H1 (cell line): ENCODE measurements at places on chromosomes 5 and 9.

DNA sequence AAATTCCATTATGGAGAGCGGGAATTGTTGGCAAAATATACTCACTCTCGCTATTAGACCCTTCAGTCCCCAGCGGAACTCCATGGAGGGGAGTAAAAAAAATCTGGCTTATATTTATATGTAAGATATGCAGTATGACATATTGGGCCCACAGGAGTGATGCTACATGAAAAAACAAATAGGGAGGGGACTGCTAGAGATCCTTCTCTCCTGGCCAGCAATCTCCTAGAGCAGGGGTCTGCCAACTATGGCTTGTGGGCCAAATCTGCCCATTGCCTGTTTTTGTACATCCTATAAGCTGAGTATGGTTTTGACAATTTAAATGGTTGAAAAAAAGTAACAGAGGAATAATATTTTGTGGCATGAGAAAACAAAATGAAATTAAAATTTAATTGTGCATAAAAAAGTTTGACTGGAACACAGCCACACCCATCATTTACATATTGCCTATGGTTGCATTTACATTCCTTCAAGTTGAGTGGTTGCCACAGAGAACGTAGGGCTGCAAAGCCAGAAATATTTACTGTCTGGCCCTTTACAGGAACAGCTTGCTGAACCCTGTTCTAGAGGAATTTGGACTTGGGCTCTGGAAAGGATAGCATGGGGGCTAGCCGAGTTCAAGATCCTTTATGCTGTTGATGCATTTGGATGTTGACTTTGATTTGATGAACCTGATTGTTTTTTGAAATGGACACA is 197.3 kb upstream of the CLINT1 start:
- no peak for DNase-seq

DNA sequence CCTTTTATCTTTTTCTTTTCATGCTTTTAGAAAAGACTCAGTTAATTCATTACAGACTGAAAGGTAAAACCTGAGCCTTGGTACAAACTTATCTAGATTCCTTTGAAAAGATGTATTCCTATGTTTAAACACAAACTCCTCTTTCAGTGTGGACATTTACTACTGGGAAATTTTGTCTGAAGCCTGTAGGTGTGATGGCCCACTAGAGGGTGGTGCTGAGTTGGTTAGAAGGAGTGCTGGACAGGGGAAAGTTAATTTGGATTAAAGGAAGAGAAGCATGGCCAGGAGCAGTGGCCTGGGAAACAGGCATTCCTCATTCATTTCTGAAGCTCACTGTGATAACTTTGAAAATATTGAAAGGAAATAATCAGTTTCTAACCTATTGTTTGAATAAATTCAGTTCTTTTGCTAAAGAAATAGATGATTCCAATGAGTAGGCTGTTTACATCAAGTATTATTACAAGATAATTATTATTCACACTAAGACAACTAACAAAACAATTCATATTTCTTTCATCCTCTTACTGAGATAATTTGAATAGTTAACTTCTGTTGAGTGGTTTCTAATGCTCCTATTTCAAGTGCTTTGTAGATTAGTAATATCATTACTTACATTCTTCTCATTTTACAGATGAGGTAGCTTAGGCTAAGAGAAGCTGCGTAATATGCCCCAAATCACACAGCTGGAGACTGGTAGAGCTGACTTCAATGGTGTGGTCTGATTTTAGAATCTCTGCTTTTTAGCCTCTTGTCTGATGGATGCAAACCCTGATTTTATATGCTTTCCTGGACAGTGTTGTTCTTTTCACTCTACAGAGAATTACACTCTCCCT is 150.9 kb downstream of the ADGRV1 start:
- DNase-seq, result no peak

GRCh38 chr9:16411311-16411710 is 459.2 kb downstream of the BNC2 start:
- no peak for DNase-seq

- no peak for DNase-seq
Measured at GRCh38 chr5:53123702-53124101, 14.1 kb upstream of the MOCS2 start.

- no peak for DNase-seq
Measured at GRCh38 chr9:77750284-77750683, 102.2 kb upstream of the GNA14 start.

GRCh38 chr9:117665601-117666385 is 38.4 kb upstream of the TLR4 start:
- DNase-seq, result no peak

GRCh38 chr5:113020461-113021273 is 44.1 kb downstream of the DCP2 start:
- DNase-seq, result no peak

GRCh38 chr9:3136686-3137346 is 292.9 kb upstream of the PUM3 start:
- no peak for DNase-seq

DNA sequence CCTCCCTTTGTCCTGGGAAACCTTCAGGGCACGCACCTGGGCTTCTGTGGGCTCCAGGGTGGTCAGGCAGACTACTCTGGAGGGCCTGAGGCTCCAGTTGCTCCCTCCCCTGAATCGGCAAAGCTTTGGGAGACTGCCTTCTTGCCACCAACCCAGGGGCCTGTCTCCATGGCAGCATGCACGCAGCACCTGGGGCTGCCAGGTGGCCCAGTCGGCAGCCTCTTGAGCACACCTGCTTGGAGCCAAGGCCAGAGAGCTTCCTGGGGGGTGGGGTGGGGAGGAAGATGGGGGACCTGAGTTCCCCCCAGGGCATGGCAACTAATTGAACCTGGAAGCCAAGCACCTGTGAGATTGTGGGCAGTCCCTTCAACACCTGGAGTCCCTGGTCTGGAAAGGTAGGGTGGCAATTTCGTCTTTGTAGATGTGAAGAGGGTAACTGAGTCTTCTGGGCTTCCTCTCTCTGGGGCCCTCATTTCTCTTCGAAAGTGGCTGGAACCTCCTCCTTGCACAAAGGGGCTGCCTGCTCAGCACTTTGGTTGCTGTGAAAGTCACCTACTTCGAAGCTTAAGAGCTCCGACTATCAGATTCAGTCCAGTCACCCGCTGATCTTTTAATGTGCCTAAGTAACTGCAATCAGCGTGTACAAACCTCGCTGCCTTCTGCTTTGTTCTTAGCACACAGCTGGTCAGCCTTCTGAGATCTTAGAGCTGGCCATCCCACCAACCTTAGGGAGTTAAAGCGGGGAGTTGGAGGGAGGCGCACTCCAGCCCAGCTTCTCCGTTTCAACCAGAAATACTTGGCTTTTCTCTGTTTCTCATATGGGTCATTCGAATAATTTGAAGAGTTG is 4.0 kb downstream of the RNF183 start:
- DNase-seq, result no peak

- no peak for DNase-seq
Measured at GRCh38 chr5:78615697-78616096, 32.9 kb downstream of the LHFPL2 start.

DNA sequence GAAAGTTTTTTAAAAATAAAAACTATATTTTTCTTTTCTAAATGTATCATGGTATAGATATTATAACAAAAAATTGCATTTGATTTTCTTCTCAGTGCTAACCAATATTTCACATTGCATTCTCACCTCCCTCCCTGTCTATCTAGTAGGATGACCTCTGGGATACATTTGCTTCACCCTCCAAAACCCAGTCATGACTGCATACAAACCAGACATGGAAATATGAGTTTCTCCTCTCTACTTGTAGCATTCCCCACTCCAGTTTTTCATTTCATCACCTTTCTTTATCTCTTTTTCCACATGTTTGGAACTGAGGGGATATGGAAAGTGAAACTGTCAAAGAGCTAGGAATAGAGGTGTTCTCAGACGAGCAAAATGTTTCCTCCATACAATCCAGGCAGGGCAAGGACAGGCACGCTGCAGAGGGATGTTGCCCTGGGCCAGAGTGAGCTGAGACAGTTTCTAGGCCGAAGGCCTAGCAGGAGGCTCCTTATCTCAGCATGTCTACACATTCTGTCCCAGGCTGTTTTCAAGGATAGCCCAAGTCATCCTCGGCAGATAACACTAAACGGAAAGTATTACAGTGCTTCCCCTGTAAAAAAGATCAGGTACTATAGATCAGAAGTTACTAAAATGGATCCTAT is 46.7 kb downstream of the MEF2C start:
- no peak for DNase-seq

GRCh38 chr5:178630475-178630930 is 3.7 kb upstream of the CLK4 start:
- no peak for DNase-seq

DNA sequence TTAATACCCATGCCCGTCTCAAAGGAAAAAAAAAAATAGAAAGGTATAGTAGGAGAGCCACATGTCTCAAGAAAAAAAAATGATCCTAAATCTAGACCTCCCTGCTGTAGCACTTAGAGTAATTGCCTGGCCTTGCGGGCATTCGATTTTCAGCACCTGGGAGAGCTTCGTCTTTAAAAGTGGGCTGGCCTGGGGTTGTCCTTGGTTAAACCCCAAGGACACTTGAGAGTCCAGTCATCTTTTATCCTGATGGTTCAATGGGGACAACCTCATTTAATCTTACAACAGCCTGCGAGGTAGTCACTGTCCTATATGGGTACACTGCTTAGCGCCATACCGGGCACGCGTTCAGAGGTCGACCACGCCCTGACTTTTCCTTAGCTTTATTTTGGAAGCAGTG is 60.1 kb downstream of the MAT2B start:
- no peak for DNase-seq

DNA sequence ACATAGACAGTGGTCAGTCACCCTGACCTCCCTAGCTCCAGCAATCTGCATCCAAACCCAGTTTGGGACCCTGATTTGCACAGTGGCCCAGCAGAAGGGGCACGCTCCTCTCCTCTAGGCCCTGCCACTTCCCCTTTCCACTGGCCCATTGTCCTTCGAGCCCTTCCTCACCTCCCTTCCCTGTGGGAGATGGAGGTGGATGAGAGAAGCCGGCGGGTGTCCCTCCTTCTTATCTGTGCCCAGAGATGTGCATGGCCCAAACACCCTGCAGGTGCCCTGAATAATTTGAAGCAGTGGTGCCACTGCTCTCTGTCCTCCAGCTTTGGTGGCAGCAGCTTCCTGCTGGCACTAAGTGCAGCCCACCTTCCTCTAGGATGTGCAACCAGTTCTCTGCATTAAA is 140.0 kb downstream of the BARX1 start:
- DNase-seq, result no peak

DNA sequence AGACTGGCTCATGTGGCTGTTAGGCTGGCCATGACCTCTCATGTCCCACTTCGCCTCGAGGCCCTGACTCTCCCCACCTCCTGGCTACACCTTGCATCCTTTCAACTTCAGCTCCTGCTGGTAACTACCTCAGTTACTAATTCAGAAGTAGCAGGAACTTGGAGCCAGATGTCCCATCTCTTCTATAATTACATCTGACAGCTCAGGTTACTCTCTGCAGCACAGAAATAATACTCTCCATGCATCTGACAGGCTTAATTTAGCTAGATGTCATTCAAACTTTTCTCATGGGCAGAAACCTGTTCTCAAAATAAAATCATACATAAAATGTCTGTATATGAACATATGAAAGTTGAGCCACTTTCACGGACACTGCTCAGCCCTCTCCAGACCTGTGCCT is 92.2 kb upstream of the IL33 start:
- DNase-seq, result no peak

- no peak for DNase-seq
Measured at GRCh38 chr9:107688728-107689127, 199.2 kb upstream of the KLF4 start.

- no peak for DNase-seq
Measured at GRCh38 chr5:98314292-98314691, 459.2 kb upstream of the RGMB start.

DNA sequence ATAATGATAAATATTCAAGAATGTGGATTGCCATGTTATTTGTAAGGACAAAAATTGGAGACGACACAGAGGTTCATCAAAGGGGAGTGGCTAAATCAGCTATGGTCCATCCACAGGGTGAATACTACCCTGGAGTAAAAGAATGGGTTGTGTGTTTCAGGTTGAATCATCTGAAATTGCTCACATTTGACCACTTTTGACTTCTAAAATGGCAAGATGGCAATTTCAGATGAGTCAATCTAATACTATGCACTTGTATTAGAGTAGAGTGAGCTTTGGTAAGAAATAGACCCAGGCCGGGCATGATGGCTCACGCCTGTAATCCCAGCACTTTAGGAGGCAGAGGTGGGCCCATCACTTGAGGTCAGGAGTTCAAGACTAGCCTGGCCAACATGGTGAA is 131.8 kb downstream of the GAPVD1 start:
- no peak for DNase-seq

DNA sequence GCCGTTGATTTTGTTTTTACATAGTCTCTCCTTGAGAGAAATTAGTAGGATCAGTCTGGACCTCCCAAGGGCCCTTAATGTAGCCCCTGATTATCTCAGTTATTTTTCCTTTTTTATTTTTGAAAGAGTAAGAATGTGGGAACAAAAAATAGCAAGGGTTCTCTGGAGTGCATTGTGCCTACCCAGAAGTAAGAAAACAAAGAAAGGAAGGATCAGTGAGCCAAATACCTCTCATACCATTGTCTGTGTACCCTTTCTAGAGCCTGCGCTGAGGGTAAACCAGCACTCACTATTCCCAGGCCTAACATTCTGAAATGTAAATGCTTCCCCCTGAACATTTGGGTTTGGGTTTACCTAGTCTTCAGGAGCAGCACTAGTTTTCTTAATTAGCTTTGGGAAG is 213.0 kb upstream of the TARS1 start:
- DNase-seq, result no peak

- DNase-seq, result no peak
Measured at GRCh38 chr5:1673042-1673677, 126.5 kb downstream of the MRPL36 start.

GRCh38 chr9:137114220-137114612 is 317 bp downstream of the DPP7 start:
- no peak for DNase-seq

GRCh38 chr5:52746539-52746938 is 41.2 kb upstream of the ITGA1 start:
- no peak for DNase-seq

GRCh38 chr5:168480601-168481000 is 5.7 kb upstream of the RARS1 start:
- no peak for DNase-seq

DNA sequence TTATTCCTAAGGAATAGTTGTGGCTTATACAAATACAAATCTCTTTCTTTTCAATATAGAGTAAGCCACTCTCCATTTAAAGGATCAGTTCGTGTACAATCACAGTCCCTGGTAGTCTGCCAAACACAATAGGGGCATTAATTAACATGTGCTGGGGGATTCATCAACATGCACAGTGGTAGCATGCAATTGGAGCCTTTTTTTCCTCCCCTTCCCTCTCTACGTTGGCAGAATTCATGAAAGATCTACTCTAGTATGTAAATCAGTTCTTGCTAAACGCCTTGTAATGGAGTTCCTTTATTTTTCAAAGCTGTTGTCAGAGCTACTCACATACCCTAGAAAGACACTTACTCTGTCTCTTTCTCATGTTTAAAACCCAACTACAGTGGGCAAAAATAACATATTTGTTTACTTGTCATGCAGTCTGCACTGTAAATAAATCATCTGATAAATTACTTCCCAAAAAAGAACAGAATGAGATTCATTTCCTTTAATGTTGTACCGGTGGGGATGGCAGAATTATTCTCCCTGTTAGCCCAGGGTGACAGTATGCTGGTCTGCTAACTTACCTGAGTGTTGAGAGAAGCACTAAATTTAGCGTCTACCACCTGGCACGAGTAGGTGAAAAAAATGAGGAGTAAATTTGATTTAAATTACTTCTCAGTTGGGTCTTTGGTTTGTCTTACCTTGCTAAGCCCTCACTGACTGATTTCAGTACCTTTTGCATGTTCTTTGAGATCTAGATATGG is 341.5 kb upstream of the CCNH start:
- DNase-seq, result no peak
